Posterior vena cava (tissue), 2 donors: ENCODE measurements at places on chromosomes 13 and 19.

DNA sequence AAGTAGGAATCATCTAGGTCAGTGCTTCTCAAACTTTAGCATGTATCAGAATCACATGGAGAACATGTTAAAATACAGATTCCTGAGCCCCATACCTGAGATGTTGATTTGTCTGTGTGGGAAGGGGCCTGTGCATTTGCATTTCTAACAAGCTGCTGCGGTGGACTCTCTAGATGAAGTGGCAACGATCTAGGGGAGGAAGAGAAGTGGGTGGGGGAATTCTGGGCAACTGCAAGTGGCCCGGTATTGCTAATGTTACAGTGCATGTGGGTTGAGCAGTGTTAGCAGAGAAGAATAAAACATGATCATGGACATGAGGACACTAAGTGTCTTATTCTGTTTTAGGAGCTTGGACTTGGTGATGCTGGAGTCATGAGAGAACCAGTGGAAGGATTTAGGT lies 329.0 kb downstream of the OLFM4 start:
- no peak for DNase-seq

DNA sequence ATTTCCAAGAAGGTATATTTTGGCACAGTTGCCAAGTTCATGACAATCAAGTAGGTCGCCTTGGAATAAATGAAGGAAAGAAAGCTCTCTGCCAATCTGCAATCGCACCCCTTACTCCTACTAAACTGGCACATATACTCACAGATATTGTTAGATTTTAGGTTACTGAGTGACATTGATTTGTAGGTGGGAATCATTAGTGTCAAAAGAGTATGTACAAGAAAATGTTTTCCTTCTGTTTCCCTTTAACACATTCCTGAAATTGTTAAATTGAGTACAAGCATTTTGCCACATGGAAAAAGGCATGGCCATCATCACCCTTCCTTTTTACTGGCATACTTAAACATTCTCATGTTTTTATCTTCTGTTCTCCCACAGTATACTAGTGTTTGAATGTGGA lies 2868.3 kb upstream of the PCDH20 start:
- no peak for DNase-seq

DNA sequence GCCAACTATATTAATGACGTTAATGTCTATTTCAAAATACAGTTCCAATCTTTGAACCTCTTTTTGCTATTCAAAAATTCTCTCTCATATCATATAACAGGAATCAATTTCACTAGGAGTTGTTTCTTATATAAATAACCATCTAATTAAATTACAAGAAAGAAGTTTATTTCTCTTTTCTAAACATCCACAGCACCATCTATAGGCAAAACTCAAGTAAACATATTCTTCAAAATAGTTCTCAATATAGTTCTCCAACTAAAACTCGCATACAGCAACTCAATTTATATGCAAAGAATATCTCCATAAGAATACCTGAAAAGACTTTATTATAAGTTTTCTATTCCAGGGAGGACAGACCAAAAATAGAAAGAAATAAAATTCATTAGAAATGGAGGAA lies 65.6 kb downstream of the RBM26 start:
- no peak for DNase-seq

- no peak for DNase-seq
Observed at GRCh38 chr13:71285700-71286099, 581.3 kb downstream of the DACH1 start.

DNA sequence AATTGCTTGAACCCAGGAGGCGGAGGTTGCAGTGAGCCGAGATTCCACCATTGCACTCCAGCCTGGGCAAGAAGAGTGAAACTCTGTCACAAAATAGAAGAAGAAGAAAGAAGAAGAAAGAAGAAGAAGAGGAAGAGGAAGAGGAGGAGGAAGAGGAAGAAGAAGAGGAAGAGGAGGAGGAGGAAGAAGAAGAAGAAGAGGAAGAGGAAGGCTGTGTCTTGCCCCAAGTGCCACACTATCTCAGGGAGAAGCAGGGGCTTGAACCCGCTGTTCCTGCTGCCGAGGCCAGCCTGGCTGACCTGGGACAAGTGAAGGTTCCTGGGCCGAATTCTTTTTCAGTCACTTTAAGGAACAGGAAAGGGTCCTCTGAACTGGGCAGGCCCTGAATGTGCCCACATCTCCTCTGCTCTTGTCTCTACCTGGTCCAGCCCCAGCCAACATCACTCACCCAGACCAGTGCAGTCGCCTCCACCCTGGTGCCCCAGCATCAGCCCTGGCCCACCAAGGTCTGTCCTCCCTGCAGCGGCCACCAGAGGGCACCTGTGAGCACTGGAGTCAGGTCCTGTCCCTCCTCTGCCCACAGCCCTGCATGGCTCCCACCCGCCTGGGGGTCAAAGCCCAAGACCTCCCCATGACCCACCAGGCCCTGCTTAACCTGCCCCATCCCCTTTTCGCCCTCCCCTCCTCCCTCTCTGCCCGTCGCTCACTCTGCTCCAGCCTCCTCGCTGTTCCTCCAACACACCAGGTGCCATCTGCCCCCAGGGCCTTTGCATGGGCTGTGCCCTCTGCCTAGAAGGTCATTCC lies 20.0 kb downstream of the TICAM1 start:
- DNase-seq: peak; percentile 94

GRCh38 chr13:111908361-111908760 lies 158.6 kb upstream of the SOX1 start:
- DNase-seq: peak; percentile 76

DNA sequence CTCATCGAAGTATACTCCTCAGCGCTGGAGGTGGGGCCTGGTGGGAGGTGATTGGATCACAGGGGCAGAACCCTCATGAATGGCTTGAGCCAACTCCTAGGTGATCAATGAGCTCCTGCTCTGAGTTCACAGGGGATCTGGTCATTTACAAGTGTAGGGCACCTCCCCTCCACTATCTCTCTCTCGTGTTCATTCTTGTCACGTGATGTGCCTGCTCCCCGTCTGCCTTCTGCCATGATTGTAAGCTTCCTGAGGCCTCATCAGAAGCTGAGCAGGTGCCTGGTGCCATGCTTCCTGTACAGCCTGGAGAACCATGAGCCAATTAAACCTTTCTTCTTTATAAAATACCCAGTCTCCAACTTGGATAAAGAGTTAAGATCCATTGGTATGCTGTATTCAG lies 61.4 kb downstream of the NALCN start:
- DNase-seq: peak; percentile 56

DNA sequence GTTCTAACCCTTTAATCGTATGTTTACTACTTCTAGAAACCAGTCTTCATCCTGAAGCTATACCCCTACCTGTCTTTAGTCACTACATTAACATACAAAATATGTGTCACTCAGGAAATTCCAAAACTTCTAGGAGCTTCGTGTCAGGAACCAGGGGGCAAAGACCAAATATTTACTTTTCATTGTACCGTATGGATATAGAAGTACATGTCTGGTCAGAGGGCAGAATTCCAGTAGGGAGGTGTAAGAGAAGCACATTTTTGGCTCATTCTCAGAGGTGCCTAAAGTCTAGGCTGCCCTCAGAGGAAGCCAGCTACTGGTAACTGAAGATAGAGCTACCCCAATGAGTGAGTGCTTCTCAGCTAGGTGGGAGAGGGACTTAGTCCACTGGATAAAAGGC lies 320.7 kb downstream of the DIAPH3 start:
- no peak for DNase-seq

GRCh38 chr13:112889351-112890290 lies 79.4 kb upstream of the MCF2L start:
- DNase-seq: peak; percentile 79

- no peak for DNase-seq
Observed at GRCh38 chr13:59891053-59891452, 272.7 kb downstream of the DIAPH3 start.

DNA sequence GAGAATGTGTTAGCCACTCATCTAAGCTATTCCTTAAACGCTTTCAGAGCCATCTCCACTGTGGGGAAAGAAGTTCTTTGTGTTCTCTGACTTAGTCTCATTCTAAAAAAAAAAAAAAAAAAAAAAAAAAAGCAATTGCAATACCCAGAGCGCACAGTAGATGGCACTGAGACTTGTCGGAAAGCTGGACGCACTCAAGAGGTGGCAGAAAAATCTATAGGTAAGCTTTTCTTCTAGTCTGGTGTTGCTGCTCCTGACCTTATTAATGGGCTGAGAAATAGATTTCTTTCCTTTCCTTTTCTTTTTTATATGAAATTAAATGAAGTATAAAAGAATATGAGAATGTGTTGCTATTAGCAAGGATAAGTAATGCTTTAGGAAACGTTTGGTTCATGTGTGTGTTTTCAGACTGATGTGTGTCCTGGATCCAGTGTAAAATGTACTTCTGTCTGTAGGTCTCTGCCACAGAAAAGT lies 4.7 kb upstream of the GJB2 start:
- DNase-seq: no peak

- no peak for DNase-seq
Observed at GRCh38 chr19:34215666-34216038, 38.7 kb upstream of the GARRE1 start.
